ENCODE measurements at places on chromosomes 3 and 15.

- peak; percentile 94 for DNase-seq
These were observed 292.9 kb downstream of the ZIC4 start for GRCh38 chr3:147113293-147114044.

- DNase-seq: no peak
These were observed 59.7 kb downstream of the STARD5 start for GRCh38 chr15:81264072-81264857.

DNA sequence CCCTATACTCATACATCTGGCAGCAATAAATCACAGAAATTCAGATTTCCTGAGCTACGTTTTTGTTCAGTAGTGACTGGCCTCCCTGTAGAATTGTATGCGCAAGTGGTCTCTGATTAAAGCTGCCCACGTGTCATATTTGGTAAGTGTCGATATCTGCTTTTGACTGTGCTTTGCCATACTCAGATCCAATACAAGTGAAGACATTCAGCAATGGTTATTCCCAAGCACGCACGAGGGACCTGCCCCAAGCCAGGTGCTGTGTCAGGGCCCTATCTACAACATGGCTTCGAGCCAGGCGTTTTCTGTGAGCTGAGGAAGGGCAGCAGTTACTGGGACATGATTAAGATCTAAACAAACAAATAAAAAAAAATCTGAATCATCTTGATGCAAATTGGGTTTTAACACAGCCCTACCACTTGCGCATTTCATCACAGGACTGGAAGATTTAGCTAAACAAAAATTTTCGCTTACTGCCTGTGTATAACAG is 47.2 kb upstream of the ICE2 start:
- DNase-seq: no peak

GRCh38 chr15:89627256-89627970 is 27.9 kb downstream of the KIF7 start:
- no peak for DNase-seq

Data from ELR (cell line).